ENCODE measurements at places on chromosomes 1 and 21.

GRCh38 chr1:180029524-180030135 lies 75.0 kb downstream of the CEP350 start:
- DNase-seq: no peak

DNA sequence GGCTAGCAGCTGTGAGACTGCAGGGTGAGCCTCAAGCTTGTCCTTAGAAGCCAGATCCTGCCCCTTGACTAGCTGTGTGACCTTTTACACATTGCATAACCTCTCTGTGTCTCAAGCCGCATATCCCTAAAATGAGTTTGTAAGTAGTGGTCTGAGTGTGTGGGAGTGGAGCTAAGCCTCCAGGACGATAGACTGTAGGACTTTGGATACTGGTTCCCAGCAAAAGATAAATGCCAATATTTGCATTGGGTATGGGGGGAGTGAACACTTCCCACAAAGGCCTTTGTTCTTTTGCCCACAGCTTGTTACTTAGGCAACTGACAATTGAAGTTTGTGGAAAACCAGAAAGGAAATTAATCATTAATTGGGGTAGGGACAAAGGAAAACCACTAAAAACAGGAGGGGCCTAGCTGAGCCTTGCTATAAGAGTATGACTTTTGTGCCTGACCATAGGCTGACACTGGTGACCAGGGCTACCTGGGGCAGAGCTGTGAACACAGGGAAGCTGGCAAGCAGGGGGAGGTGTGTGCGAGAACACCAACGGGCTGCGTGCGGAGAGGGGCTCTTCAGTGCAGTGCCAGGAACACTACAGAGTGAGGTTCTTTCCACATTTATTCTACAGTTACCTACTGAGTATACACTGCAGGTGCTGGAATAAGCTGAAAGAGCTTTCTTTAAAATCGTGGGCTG lies 102.4 kb upstream of the ETV3 start:
- DNase-seq: no peak

DNA sequence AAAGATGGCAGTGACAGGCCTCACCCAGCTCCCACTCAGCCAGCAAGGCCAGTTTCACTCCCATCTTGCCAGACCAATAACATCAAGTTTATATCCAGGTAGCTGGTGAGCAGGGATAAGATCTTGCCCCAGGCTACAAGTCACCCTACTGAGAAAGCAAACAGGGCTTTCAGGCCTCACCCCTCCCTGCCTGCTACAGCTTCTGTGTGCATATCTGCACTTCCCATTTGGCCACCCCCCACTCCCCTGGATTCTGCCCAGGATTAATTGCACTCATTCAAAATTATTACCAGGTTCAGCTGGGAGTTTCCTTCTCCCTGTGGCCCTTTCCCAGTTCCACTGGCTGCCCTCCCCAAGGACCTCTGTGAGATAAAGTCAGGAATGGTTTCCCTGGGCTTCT lies 352.1 kb downstream of the TBX15 start:
- no peak for DNase-seq

DNA sequence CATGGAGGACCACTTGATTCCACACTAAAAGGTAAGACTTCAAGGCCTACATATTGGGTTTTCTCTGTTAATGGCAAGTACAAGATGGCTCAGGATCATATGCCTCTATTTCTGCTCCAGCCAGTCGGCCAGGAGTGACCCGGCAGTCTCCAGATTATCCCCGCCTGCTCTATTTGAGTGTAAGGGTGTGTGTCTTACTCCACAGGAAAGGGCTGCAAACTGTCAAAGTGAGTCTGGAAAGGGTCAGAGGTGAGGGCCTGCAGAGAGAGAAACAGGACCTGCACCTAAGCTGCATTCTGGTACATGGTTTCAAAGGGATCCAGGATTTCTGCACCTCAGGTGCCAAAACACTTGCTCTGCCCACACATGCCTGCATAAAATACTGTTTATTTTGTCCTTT lies 9.2 kb downstream of the ZNF692 start:
- no peak for DNase-seq

- no peak for DNase-seq
Observed at GRCh38 chr21:42833439-42833815, 45.9 kb downstream of the WDR4 start.

- DNase-seq: no peak
Observed at GRCh38 chr1:223233019-223233409, 90.0 kb upstream of the TLR5 start.

GRCh38 chr1:43822040-43822690 lies 111.4 kb upstream of the ARTN start:
- no peak for DNase-seq

DNA sequence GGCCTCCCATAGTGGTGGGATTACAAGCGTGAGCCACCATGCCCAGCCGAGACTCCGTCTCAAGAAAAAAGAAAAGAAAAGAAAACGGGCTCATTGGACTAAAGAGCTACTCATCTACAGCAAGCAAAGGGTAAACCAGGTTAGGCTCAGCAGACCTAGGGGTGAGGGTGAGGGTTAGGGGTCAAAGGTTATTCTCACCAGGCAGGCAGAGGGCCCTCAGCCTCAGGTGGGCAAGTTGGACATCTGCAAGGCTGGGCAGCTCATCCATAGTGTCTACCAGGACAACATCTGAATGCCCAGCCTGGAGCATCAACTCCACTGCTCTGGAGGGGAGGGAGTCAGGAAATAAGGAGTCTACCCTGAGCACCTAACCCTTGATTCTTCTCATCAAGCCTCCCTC lies 3.5 kb downstream of the MTMR11 start:
- no peak for DNase-seq

DNA sequence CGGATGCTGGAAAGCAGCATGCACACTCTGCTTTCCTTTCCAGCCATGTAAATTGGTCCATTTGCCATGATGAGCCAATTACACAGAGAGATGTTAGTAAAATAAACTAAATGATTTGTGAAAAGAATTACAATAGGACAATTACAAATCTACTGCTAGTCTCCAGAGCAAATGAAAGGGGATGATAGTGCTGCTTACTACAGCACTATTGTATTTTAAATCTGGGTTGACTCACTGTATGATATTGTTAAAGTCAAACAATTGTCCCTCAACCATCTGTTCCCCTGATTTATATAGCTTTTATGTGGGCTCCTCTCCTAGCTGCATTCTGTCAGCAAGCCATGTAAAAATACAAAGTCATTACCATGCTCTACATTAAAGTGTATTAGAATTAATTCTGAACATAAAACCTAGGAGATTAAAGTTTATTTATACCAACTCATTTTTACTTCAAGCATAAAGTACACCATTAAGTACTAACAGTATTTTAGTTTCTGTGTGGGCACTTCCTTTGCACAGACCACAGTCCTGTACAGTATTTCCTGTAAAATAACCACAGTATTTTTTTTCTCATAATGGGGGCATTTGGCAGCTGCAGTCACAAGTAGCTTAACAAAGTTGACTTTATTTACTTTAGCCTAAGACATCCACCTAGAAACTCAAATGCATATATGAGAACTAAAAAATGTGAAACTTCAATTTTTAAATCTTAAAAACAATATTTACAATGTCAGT lies 135.8 kb downstream of the VAV3 start:
- no peak for DNase-seq

- DNase-seq: no peak
Observed at GRCh38 chr1:185533596-185533995, 200.6 kb upstream of the HMCN1 start.

DNA sequence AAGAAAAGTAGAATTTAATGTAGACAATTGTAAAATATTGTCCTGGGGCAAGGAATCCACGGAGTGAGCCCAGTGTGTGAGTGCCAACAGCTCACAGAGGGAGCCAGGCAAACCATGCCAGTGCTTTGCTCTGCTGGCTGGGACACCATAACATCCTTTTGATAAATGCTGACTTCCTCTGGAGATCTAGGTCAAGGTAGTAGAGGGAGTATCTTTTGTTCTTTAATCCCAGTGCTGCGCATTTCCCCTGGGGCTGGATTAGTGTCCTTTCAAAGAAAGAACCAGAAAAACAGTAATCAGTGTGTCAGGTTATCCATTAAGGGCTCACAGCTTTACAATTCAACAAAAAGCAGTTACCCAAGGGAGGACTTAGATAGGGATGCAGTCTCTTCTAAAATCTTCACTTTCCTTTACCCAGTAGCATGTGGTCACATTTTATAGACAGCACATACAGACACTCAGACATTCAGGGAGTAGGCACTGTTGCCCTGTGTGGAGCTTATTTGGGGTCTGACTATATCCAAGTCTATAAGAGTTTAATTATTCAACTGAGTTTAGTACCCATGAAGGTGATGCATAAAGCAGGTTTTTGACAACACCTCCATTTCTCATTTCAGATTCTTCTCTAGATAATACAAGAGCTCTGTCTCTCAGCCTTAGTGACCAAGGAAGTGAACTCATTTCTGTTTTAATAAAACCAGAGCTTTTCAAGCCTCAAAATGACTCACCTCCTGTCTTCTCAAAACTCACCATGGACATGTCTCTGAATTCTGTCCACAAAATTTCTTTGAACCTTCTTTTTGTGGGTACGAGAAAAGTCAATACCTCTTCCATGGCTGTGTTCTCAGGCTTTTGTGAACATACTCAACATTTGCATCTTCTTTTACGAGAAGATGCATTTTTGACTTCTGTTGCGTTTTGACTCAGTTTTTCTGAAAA lies 215.3 kb downstream of the BRINP2 start:
- no peak for DNase-seq

DNA sequence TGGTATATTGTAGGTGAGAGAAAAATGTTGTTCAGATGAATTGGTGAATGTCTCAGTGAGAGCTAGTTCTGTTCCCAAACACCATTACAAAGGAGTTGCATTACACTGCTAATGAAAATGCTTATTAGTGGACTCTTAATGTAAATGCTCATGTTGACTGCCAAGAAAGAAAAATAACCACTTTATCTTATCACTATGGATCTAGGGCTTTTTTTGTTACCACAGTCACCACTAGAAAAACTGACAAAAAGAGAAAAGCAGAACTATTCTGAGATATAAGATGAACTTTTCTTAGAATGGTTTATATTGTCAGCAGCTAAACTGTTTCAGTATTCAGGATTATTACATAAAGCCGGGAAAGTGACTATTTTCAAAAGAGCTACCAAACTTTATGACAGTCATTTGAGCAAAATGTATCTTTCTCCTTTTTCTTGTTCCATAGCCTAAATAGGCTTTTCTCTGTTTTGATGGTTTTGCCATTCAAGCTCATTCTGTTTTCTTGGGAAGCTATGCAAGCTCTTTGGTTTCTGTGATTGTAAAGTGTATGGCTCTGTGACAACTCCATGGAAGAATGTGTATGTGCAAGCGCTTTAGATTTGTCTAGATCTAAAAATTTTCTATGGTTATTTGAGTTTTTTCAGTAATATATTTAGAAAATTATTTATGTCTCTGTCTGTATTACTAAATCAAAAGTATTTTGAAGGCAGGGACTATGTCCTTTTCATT lies 64.2 kb upstream of the DPH5 start:
- no peak for DNase-seq

DNA sequence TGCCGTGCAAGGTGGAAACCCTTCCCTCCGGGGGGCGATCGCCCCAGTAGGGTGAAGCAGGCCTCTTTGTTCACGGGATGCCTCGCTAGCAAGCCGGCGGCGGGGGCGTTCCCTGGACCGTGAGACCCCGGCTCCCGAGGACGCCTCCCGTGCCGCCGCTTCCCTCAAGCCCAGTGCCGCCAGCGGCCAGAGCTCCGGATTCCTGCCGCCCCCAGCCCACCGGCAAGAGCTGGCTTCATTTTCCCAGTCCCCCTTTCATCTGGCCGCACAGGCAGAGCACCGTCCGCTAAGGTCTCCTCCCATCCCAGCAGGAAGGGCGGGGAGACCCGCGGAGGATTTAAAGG lies 16.3 kb downstream of the IER5 start:
- DNase-seq: no peak

DNA sequence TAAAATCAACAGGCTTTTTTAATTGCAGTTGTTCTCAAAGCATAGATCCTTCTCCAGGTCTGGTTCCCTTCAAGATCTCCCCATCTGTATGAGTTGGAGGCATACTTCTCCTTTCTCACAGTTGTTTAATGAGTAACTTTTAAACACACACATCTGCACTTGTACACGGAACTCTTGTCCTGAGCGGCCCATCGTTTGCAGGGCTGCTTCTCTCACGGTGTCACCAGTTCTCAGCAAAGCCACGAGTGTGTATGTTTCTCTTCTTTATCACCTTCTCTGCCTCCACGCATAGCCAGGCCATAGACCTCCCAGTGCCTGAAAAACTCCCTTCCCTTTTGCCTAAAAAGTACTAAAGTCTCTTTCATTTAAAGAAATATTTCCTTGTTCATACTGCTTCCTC lies 68.7 kb upstream of the ROR1 start:
- DNase-seq: no peak

DNA sequence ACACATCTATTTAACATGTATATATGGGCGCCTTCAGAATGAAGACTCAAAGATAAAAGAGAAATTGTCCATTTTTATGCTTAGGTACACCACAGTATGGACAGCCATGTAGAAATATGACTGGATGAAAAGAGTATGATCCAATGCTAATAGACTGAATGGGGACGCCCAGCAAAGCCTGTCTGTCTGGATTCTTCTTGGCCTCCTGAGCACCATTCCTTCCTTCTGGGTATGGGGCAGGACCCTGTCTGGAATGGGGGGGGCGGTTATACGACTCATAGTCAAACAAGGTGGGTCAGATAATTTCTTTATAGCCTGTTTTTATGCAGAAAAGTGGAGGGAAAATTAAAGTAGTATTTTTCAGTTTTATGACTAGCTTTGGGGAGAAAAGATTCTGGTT lies 81.2 kb upstream of the ABCD3 start:
- no peak for DNase-seq
